Activated CD4-positive, alpha-beta T cell treated with anti-CD3 and anti-CD28 coated beads for 36 hours (primary cell): ENCODE measurements at places on chromosomes 3 and 15. TPM values are rescaled to one million over a fixed set of nuclear protein-coding genes. Genes with fewer than 3 reads are reported as not detected.
A peak's percentile ranks its signal among the peaks of the same experiment; 100 is the strongest.

GRCh38 chr15:29736744-29737020 is 85.6 kb downstream of the TJP1 start:
- no peak for DNase-seq

DNA sequence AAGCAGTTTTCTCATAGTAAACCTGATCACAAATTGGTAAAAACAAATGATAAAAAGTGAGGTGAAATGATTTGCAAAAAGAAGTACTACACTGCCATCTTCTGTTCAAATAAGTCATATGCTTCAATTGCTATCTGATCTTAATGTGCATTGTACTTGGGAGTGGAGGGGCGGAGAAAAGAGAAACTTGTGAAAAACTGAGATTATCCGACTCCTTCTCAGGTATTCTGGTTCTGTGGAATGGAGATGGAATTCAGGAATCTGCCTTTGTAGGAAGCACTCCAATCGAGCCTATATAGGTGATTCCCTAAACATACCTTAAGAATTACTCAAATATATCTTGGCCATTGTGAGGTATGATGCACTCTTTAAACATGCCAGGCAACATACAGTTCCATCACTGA is 180.6 kb downstream of the CHL1 start:
- no peak for DNase-seq

- no peak for DNase-seq
These were observed 525.5 kb upstream of the NAALADL2 start for GRCh38 chr3:174333640-174334039.

- no peak for DNase-seq
These were observed 28.6 kb upstream of the UMPS start for GRCh38 chr3:124701687-124702086.

DNA sequence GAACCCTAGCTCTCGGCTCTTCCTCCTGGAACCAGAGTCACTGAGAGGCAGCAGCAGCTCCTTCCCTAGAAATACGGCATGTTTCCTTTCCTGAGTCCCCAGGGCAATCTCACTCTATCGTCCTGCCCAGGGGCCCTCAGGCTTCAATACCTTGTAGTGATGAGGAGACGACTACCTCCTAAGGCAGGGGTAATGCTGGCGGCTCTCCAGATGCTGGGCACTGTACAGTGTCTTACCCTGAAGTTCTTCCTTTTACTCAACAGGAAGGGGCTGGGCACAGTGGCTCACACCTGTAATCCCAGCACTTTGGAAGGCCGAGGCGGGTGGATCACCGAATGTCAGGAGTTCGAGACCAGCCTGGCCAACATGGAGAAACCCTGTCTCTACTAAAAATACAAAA is 13.5 kb downstream of the TMEM44 start:
- DNase-seq = no peak

DNA sequence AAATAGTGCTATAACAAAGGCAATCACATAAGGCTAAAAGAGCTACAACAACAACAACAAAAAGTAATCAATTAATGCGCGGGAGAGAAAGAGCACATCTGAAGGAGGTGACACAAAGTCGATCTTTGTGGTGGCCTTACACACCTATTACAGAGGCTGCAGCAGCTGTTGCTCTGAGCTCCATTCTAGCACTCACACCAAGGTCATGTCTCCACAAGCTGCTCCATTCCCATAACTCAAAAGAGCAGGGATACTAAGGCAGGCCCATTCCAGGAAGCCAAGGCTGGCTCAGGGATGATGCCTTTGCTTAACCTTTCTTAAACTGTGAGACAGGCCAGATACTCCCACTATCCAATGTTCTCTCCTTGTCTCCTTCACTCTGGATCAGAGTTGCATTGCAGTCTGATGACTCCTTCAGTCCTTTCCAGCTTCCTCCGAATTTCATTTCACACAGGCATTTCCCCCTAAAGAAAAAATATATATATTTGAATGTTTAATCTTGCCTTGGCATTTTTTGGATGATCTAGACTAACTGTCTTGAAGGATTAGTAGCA is 52.7 kb downstream of the SNTN start:
- DNase-seq = no peak

DNA sequence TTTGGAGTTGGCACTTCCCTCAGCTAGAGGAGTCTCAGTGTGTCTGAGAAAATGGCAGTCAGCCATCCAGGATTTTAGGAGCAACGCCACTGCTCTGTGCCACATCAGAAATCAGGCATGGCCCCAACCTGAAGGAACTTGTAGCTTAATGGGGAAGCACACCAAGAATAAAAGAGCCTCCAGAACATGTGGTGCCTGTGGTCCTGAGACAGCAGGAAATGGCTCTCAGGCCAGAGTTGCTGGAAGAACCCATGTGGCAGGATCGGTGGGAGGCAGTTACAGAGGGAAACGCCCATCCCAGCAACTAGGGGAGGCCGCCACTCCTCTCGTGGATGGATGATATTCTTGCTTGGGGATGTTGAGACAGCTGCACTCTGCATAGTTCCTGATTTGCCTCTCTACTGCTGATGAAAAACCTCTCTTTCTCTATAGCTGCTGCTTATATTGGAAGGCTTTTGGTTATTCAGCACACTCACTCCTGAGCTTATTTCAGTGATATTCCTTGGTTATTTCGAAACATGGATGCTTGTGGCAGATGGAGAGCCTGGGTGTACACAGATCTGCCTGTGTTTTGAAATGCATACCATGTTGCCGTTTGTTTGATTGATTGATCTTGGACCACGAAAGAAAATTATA is 52.4 kb downstream of the KLHL25 start:
- DNase-seq = no peak

DNA sequence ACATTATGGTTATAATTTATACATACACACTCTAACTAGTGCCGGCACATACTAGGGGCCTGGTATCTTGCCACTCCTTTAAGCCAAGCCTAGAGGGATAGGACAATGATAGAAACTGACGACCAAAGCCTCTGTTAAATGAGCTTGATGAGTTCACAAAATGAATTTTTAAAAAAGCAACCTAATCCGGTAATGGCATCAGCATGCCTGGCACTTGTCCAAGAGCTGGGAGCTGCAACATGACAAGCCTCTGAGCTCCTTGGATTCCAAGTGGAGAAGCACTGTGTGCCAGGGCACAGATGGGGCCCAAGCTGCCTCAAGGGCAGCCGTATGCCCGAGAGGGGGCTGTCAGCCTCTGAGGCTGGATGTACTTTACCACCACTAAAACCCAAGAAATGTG is 9.7 kb downstream of the ETV5 start:
- DNase-seq = no peak

DNA sequence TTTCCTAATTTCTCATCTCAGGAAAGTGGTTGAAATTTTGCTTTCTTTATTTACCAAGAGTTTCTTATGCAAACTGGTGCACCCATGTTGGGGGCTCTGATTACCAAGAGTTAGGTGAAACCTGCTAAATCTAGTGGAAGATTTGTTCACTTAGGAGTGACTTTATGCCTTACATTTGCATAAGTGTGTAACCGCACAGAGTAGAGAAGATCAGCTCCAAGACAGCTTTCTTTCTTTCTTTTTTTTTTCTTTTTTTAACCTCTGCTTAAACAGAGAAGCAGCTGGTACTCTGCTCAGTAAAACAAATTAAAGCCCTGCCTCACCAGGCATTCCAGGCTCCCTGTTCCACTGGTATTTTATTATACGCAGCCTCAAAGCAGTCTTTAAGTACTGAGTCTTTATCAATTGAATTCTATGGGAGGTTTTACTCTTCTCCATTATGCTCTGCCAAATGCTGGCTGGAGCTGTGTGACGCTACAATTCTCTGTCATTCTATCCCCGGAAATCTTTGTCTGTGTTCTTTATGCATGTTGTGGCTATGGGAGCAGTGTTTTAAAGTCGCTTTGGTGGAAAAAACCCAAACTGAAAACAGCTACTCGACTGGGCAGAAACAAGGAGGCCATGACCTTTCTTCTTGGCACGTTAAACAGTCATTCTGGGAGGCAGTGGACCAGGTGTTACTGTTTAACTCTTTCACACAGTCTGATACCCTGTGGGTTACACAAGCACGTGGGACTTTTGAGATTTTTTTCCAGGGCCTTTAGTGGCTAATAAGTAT is 55.2 kb upstream of the GBE1 start:
- peak; percentile 26 for DNase-seq

- DNase-seq = no peak
These were observed 6.3 kb upstream of the KIF23 start for GRCh38 chr15:69407719-69408400.

DNA sequence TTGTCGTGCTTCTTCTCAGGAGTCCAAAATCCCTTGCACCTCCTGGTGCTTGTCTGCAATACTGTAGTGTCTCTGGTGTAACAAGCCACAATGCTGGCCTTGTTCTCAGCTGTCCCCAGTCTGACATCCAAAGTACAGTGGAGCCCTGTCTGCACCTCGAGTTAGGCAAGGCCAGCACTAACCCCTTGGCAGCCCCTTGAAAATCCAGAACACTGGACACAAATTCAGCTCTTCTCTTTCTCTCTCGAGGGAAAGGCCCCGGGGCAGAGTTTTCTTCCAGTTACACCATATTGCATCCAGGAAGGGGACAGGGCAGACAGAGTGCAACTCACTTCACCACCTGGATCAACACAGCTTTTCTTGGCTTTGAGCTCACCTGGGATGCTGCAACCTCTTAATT is 91.3 kb upstream of the ATP10A start:
- DNase-seq = no peak

DNA sequence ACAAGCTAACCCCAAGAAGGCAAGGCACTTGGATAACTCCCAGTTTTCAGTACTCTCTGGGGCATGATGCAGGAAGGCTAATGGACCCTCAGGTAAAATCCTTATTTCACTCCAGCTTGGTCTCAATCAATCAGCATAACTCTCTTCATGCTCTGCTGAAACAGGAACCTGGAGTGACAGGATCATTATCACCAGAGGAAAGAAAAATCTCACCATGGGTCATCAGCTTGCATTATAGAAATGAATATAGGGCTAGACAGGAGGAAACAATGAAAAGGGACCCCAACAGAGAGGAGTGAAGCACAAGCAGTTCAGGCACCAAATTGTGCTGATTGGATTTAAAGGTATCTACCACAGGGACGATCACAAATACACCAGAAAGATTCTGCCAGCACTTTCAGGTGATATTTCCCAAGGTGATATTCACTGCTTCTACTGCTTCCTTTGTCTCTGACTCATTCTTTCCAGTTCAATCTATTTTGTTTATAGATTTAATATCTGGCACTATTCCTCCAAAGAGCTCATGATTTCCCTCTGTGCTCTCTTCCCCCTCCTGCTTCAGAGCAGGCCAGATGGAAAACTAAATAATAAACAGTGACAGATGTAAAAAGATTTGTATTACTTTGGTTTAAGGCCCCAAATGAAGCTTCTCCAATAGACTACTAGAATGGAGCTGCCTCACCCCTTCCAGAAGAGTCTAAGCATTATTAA is 22.9 kb upstream of the THUMPD3 start:
- DNase-seq = no peak

DNA sequence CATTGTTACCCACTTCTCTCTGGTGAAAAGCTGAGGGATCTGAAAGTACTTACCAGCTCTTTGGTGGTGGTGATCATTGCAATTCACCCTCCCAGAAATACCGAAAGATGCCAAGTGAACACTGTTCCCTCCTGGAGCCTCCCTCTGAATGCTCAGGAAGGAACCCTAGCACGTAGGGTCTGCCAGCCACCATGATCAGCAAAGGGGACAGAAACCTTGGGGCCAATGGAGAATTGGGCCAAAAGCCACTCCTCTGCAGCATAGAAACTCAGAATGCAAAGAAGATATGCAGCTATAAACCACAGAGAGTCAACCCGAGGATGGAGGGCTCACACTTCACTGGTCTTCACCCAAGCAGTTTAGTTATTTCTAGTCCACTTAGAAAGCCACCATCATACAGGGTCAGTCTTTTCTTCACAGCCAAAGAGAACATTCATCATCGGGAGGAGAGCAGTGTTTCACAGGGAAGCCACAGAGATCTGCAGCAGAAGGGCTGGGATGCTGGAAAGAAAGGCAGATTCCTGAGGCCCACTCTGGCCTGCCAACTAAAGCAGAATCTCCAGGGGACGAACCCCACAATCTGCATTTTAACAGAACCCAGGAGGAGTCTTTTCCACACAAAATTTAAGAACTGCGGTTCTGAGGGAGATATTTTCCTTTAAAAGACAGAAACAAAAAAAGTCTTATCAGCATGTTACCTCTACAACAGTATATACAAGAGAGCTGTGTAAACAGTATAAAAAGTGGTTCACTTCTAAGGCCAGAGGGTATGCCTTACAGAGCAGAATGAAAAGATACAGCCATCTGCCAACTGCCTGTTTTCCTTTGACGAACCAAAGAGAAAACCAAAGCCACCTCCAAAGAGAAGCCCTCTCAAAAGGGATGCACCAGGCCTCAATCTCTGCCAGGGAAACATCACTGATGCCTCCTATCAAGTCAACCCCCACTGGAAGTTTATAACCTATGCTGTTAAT is 11.3 kb downstream of the TBC1D2B start:
- DNase-seq = no peak

The SLC22A13 gene
- total RNA-seq = 0.21 TPM

The IQCF5 gene
- not detected for total RNA-seq

The FGF7 gene
- total RNA-seq = not detected
